HTR-8/SVneo (cell line): ENCODE measurements at places on chromosomes 2 and 18.
A peak's percentile ranks its signal among the peaks of the same experiment; 100 is the strongest.

DNA sequence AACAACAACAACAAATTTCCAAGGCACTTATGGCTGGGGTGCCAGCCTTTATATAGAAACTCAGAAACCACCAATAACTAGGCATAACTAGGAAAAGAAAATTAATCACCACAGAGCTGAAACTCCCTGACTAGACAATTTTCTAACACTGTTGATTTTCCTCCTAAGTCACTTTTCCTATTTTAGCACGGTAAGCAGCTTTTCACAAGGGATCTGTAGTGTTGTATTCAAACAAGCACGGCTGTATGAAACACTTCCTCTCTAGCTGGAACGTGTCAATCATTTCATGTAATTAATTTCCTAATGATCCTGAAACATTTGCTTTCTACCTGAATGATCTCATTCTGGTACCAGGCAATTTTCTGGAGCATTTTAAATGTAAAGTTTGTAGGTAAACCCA is 645.0 kb downstream of the IRS1 start:
- DNase-seq = no peak

- no peak for DNase-seq
These were observed 116.5 kb downstream of the GALR1 start for GRCh38 chr18:77366067-77366719.

- DNase-seq = no peak
These were observed 25.6 kb upstream of the CYRIA start for GRCh38 chr2:16691261-16691660.

DNA sequence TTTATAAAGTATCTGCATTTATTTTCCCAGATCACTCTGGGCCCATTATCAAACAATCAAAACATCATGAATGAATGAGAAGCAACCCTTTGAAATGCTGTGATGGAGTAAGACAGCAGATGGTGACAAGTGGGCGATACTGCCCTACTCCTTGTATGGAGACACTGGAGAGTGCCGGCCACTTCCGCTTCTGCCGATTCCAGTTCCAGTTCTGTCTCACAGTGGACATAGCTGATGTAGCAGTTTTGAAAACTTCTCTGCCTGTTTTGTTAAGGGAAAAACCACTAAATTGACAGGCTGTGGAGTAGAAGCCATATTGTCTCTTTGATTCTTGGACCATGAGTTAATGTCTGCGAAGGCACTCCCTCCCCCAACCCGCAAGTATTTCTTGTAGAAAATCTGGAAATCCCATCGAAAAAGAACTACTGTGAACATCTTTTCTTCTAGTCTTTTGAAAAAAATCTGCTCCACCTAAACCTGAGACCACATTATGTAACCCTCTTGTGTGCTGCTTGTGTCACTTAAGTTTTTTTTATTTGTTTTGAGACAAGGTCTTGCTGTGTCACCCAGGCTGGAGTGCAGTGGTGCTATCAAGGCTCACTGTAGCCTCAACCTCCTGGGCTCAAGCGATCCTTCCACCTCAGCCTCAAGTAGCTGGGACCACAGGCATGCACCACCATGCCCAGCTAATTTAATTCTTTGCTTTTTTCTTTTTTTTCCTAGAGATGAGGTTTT is 133.5 kb downstream of the TANC1 start:
- DNase-seq = no peak

DNA sequence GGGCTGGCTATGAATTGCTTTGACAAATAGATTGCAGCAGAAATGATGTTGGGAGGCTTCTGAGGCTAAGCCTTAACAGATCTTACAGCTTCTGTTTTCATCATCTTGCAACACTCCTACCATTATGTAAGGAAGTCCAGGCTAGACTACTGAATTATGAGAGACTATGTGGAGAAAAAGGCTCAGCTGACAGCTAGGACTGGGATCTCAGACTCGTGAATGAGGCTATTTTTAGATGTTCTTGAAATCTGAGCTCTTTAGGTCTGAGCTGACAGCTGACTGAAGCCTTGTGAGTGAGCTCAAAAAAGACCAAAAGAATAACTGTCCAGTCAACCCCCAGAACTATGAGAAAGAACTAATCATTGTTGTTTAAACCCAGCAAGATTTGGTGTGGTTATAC is 70.3 kb downstream of the VWC2L start:
- DNase-seq = peak; percentile 2

- DNase-seq = peak; percentile 41
These were observed 43.8 kb downstream of the OSBPL6 start for GRCh38 chr2:178238154-178238521.

DNA sequence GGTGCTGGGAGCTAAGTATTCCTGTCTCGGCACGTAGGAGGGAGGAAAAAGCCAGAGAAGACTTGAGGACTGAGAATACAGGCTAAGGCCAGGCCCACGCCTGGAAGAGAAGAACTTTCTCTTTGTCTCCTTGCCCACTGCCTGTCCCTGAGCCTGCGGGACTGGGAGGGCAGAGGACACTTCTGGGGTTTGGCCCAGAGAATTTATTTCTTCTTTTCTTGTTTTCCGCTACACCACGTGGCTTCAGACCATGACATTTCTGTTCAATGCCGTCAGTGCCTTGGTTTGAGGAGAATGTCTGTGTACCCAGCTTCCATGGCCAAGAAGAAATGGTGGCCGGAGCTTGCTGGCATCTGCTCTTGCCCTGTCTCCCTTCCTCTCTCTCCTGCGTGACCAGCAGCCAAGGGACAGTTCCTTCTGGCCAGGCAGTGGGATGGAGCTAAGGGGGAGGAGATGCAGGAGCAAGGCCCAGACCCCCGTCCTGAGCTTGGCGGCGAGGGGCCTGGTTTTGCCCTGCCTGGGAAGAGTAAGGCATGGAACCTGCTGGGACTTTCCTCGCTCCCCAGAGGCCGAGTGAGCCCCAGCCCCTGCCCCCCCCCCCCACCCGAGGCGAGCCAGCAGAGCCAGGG is 140.3 kb downstream of the KLHL29 start:
- no peak for DNase-seq

GRCh38 chr2:195021711-195022507 is 635.1 kb upstream of the SLC39A10 start:
- no peak for DNase-seq

- no peak for DNase-seq
These were observed 428.7 kb upstream of the ID2 start for GRCh38 chr2:8252997-8253694.

- DNase-seq = no peak
These were observed 166.9 kb upstream of the KLF7 start for GRCh38 chr2:207332480-207333212.

GRCh38 chr2:197268786-197269584 is 41.6 kb downstream of the ANKRD44 start:
- no peak for DNase-seq

DNA sequence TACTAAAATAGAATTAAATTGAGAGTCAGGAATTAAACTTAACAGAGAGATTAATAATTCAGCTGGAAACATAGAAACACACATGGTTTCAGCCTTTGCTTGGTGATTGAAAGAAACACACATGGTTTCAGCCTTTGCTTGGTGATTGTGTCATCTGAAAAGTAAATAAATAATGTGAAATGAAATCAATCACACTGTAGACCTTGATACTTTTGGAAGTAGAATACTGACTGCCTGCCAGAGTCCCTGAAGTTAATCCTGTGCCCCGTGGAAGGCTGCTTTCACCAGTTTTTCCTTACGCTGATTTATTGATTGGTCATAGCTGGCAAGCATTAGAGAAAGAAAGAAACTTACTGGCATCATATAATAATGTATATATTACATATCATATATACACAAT is 1252.7 kb upstream of the FAM98A start:
- DNase-seq = no peak

DNA sequence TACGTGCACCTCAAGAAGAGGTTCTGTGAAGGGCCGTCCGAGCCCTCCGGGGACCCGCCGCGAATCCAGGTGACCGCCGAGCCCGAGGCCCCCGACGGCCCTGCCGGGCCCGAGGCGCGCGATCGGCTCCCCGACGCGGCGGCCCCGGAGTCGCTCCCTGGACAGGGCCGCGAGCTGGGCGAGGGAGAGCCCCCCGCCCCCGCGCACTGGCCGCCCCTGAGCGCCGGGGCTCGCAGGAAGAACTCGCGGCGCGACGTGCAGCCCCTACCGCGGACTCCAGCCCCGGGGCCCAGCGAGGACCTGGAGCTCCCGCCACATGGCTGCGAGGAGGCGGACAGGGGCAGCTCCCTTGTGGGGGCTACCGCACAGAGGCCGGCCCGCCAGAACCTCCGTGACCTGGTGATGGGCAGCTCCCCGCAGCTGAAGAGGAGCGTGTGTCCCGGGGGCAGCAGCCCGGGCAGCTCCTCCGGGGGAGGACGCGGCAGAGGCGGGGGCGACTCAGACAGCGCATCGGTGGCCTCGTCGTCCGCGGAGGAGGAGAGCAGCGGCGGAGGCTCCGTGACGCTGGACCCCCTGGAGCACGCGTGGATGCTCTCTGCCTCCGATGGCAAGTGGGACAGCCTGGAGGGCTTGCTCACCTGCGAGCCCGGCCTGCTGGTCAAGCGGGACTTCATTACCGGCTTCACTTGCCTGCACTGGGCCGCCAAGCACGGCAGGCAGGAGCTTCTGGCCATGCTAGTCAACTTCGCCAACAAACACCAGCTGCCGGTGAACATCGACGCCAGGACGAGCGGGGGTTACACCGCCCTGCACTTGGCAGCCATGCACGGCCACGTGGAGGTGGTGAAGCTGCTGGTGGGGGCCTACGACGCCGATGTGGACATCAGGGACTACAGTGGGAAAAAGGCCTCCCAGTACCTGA is 812 bp downstream of the SOWAHC start:
- no peak for DNase-seq

GRCh38 chr2:45821558-45822271 is 170.2 kb downstream of the PRKCE start:
- peak; percentile 48 for DNase-seq

GRCh38 chr2:126707941-126708340 is 52.0 kb downstream of the GYPC start:
- no peak for DNase-seq

- DNase-seq = no peak
These were observed 98.9 kb downstream of the CSRNP3 start for GRCh38 chr2:165568361-165568760.

- no peak for DNase-seq
These were observed 443.9 kb downstream of the PID1 start for GRCh38 chr2:228827056-228827700.
